ENCODE measurements at places on chromosomes 4 and X.

GRCh38 chrX:1341545-1342184 is 5.1 kb downstream of the IL3RA start:
- no peak for DNase-seq

DNA sequence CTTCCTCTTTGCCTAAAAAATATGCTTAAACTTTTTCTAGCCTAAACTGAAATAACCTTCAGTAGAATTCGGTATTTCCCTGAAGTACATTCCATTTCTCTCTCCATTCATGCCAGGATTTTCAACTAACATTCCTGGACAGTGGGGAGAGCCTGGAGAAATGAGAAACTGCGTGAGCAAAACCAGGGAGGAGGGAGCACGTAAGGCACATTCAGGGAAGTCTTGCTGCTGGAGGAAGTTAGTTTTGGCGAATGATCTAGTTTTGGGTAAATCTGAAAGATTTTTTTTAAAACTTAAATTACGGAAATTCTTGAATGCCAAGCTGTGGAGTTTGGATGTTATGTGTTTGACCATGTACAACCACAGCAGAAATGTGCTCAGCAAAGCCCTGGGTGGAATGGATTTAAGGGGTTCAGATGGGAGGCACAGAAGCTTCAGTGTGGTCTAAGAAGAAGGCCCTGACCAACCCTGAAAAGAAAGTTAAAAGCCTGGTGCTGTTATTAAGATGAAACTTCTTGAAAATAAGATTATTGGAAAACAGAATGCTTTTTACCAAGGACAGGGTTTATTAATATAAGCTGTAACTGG is 347.8 kb downstream of the ANK2 start:
- DNase-seq, result no peak

DNA sequence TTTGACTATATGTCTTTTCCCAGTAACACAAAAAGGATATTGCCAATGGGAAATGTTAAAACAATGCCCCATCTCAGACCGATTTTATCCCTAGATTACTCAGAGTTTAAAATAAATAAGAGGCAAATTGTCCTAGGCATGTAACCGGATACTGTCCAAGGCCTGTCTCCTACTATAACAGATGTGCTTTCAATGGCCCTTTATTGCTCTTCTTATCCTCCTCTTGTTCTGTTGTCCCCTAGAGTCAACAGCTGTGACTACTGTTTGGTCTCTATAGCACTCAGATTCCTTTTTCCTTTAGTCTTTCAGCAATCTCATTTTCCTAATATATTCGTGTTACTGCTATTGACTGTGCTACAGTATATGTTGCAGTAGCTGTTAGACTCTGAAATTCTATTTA is 66.8 kb upstream of the PLS3 start:
- no peak for DNase-seq

GRCh38 chrX:110402850-110403221 is 44.2 kb downstream of the RTL9 start:
- no peak for DNase-seq

GRCh38 chrX:107630031-107630689 is 1.9 kb downstream of the PRPS1 start:
- no peak for DNase-seq

DNA sequence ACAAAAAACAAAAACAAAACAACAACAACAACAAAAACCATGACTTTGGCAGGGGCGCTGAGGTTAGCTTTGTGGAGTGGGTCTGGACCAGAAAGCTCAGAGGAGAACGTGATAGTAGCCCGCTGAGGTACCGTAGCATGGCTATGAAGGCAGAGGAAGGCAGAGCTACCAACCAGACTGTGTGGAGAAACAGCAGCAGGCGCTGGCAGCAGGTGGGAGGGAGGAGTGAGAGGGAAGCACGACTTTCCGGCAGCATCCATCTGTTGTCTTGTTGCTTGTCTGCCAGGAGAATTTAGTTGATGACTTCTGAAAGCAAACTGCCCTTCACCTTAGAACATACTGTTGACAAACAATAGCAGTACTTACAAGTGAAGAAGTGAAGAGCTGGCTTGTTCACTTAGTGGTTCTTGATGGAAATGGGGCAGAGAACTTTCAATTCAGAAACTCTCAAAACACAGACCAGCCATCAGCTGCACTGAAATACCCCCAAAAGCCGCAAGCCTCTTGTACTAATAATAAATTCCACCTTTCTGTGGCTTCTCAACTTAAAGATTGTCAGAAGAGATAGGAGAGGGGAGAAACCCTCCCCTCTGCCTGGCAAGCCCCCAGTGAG is 447.2 kb downstream of the SLITRK2 start:
- no peak for DNase-seq

DNA sequence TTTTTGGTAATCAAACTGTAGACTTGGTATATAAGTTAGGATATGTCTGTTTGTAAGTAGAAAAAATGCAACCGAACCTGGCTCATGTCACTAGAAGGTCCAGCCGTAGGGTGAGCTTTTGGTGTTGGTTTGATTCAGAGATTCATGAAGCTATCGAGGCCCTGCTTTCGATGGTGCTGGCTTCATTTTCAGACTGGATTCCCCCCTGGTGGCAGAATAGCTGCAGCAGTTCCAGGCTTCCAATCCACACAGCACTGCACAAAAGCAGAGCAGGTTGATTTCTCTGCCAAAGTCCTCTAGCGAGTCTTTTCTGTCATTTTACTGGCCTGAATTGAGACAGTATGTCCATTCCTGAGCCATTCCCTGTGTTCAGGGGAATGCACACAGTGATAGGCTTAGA is 33.1 kb downstream of the PDK3 start:
- DNase-seq, result no peak

DNA sequence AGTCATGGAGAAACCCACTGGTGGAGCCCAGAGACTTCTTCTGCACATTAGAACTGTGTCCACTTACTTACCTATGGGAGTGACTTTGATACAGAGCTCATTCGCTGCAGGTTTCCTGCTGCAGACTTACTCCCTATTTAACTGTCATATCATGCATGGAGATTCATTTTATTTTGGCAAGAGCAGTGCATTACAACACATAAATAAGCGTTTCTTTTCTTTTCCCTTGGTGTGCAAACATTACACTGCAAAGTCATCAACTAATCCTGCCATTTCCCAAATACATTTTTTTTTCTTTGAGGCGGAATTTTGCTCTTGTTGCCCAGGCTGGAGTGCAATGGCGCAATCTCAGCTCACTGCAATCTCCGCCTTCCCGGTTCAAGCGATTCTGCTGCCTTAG is 230.9 kb upstream of the SFRP2 start:
- no peak for DNase-seq

DNA sequence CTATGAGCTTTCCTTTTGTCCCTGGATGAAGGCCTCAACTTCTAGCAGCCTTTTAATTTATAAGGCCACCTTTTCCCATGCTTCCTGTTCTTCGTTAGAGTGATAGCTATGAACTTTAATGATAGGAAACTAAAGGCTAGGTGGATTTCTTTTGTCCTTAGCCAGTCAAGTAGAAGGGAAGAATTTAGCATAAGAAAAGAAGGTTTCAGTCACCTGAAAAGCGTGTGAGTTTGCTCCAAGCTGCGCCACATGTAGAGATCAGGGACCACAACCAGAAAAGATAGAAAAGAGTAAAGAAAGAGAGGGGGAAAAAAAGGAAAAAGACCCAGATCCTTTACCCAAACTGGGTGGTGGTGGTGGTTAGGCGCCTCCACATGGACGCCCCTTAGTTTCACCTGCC is 28.6 kb downstream of the LUZP4 start:
- no peak for DNase-seq

GRCh38 chr4:99679204-99679603 is 21.6 kb upstream of the C4orf54 start:
- no peak for DNase-seq

GRCh38 chr4:37936889-37937498 is 23.2 kb upstream of the PTTG2 start:
- no peak for DNase-seq

All from D721Med (cell line).